ENCODE measurements at places on chromosomes 5 and 9.

- no peak for DNase-seq
These were observed 190.0 kb downstream of the MED10 start for GRCh38 chr5:6188344-6188743.

DNA sequence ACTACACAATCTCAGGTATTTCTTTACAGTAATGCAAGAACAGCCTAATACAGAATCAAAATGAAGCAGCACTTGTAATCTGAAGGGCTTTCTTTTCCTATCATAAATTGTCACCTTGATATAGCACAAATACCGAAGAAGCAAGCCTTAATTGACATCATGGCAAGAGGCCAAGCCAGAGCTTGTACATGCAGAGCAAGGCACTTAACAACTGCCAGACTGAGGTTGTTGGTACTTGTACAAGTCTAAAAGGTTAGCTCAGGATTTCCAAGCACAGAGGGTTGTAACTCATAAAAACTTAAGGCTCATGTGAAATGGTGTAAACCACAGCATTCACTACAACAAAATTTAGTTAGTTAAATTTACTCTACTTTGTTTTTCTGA lies 158.8 kb upstream of the SPEF2 start:
- DNase-seq: no peak

DNA sequence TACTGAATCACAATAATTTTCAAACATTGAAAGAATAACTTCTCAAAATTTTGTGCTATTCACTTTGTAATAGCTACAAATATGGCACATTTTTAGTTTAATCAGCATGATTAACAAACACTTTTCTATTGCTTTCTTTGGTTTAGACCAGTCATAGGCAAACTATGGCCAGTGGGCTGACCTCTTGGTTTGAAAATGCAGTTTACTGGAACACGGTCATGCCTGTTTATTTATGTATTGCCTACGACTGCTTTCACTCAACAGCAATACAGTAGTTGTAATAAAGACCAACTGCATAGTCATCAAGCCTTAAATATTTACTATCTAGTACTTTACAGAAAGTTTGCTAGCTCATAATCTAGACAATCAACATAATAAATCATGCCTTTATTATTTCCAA lies 810.8 kb downstream of the TLE1 start:
- DNase-seq: no peak

DNA sequence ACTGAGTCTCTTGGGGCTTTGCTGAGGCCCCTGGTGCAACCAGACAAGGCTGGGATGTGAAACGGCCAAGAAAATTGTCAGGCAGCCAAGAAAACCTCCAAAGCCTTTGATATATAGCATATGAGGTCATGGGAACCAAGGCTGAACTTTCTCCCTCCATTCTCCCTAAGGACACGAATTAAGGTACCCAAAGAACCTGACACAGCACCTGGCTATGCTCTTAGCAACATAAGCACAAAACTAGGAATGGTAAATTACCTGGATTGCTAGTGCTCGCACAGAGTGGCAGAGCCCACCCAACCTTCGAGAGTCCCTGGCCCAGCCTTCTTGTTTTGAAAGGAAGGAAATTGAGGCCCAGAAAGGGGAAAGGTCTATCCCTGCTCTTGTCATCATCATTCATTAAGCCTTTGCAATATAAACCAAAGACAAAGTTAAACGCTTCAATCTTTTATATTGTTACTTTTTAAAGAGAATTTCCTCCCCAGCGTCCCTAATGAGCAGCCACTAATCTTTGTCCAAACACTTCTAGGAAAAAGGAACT lies 220.0 kb upstream of the NR4A3 start:
- DNase-seq: no peak

GRCh38 chr5:108772626-108773025 lies 24.9 kb downstream of the FER start:
- DNase-seq: no peak

GRCh38 chr5:53333160-53333559 lies 147.3 kb upstream of the FST start:
- no peak for DNase-seq

- no peak for DNase-seq
These were observed 64.5 kb downstream of the TMEM161B start for GRCh38 chr5:88203981-88204750.

- no peak for DNase-seq
These were observed 162.2 kb downstream of the DAB2IP start for GRCh38 chr9:121813519-121814210.

GRCh38 chr5:133364936-133365707 lies 247.2 kb downstream of the FSTL4 start:
- no peak for DNase-seq

DNA sequence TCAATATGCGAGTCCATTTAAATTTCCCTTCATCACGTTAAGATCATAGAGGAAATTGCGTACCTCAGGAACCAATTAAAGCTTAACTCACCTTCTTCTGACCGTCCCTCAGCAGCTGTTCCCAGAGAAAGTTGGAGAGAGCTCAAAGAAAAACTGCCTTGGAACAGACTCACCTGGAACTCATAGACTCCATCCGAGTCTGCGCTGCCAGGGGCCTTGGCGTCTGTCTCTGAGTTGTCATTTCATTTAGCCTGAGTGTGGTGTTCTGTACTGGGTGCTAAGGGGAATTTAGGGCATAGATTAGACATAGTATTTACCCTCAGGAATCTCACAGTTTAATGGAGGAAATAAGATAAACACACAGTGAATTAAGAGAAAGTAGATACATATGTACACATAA lies 892.7 kb downstream of the TLE1 start:
- DNase-seq: no peak

DNA sequence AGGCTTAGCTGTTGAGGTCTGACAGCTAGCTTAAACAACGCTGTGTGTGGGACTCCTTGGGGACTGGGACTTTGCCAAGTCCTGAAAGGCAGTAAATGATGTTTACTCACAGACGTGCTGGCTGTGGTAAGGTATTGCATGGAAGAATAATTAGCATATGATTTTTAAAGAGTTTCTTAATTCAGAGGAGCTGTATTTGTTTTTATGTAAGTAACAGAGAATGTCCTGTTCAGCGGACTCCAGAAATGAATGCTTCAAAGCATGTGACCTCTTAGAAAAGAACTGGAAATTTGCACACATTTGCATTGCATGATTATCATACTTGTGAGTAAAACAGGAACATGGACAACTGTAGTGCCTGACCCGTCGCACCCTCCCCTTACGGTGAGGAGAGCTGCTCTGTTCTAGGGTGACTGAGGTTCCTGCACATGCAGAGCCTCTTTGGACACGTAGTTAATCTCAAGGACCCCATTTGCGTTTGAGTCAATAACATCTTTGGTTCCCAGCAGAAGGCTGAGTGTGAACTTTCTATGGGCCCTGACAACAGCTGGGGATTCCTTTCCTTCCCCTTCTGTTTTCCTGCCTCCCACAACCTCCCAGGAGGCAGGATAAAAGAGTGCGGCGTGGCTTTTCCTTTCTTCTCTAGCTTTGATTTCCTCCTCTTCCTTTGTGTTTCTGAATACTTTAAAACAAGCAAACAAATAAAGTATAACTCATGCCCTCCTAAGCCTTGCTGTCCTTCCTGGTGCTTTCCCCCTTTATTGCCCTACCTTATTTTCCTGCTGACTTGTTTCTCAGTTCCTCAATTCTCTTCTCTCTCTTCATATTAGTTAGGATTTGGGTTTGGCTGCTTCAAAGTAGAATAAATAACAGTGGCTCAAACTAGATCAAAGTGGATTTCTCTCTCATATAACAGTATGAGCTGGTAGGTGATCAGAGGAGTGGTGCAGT lies 157.2 kb upstream of the CD180 start:
- no peak for DNase-seq

GRCh38 chr5:59772206-59772605 lies 121.3 kb downstream of the PDE4D start:
- no peak for DNase-seq

DNA sequence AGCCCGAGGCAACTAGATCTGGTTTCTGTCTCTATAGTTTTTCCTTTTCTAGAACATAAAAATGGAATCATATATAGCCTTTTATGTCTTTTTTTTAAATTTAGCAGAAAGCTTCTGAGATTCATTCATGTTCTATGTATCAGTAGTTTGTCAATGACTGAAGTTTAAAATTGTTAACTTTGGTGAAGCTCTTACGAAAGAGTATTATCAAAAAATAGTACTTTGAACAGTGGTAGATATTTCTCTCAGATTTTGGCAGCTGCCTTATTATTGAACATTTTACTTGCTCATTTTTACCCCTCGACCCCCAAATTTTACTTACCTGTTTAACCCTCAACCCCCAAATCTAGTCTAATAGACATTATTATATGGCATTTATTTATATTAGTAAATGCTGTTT lies 10.2 kb downstream of the NIPBL start:
- DNase-seq: no peak

DNA sequence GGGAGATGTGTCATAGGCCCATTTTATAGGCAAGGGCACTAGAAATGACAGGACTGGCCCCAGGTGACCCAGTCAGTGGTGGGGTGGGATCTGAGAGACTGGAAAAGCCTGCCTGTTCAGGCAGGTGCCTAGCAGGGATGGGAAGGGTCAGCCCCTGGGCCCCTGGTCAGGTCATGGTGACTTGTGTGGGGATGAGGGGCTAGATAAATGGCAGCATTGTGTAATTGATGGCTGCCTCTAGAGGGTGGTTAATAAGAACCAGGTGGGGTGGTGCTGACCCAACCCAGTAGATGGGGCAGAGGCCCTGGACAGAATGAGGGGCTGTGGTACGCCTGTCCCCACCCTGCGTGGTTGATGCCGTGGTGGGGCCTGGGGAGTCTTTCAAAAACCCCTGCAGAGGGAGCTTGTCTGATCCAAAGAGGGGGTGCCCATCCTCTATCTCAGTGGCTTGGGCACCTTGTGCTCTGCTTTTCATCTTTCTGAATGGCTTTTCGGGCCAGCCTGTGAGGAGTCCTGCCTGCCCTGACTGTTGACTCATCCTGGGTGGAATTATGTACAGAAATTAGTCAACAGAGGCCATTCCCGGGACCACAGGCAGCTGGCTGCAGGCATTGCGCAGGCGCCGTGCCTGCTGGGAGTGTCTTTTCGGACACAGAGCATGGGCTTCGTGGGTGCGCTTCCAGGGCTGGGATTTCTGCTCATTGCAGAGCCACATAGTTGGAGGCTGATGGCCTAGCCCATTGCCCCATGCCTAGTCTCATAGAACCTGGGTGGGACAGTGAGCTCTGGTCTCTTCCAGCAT lies 93.6 kb upstream of the PITX1 start:
- DNase-seq: peak; percentile 91

GRCh38 chr5:84682531-84682930 lies 297.9 kb upstream of the EDIL3 start:
- no peak for DNase-seq

- DNase-seq: no peak
These were observed 450.0 kb downstream of the TLE1 start for GRCh38 chr9:81239388-81239787.

GRCh38 chr5:143119291-143119769 lies 284.2 kb downstream of the NR3C1 start:
- no peak for DNase-seq

DNA sequence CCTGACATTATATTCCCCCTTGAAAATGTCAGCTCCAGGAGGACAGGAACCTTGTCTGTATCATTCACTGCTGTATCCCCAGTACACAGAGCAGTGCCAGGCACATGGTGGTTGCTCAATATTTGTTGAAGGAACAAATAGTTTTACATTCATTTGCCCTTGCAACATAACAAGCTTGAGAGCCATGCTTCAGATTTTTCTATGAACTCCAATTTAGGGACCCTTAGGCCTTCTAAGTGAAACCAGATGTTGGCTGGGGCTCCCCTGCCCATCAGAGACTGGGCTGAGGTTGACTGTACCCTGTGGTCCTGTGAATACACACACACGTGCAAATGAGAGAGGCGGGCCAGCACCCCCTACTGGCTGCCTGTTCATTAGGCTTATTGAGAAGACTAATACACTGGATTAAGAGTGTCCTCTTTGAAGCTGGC lies 214.9 kb upstream of the WWC1 start:
- DNase-seq: peak; percentile 15

DNA sequence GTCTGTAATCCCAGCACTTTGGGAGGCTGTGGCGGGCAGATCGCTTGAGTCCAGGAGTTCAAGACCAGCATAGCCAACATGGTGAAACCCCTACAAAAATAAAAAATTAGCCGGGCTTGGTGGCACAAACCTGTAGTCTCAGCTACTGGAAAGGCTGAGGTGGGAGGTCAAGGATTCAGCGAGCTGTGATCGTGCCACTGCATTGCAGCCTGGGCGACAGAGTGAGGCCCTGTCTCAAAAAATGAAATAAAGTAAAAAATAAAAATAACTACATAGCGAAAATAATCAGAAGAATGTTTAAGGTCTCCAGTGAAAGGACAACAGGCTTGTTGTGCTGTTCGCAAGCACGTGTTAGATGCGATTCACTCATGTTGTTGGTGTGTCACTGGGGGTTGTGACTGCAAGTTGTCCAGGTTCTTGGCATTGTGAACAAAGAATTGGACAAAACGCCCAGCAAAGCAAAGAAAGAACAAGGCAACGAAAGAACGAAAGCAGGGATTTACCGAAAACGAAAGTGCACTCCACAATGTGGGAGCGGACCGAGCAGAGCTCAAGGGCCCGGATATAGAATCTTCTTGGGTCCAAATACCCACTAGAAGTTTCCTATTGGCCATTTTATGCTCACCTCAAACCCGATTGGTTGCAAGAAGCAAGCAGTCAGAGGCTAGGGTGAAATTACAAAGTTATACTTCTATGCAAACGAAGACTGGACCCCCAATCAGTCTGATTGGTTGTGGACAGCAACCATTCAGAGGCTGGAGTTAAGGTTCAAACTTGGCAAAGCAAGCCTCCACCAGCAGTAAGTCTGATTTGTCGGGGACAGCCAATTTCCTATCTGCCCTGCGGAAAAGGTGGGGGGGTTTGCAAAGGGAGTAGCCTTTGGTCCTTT lies 844 bp upstream of the MCCC2 start:
- DNase-seq: peak; percentile 11

DNA sequence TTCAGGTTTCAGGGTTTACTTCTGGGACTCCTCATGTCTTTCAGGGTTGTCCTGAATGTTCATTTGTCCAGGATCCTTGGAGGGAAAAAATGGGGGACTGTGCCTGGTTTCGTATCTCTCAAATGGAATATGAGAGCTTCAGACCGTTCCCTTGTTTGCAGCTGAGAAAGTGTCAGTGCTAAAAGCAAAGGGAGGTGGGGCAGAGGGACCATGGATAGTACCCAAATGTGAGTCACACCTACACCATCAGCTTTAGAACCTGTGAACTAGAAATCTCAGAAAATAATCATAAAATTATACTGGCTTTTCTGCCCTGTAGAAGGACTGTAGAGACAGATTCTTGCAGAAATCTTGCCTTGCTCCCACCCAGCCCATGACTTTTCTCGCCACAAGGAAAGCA lies 84.3 kb upstream of the TAF11L2 start:
- DNase-seq: no peak

GRCh38 chr5:76025069-76025468 lies 58.1 kb upstream of the SV2C start:
- DNase-seq: no peak

DNA sequence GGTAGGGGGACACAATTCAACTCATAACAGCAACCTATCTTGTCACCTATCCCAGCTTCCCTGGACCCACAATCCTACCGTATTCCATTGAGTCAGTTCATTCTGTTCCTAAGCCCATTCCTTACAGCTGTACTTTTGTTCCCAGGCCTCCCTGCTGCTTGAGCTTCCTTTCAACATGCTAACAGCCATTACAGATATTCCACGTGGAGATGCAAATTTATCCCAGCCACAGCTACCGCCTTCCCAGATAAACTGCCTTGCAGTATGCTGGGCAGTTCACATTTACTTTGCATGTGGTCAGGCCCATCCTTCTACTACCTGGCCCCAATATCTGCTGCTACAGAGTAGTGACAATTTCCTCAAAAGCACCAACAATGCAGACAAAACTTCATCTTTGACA lies 23.0 kb downstream of the RIGI start:
- DNase-seq: no peak
